ENCODE measurements at places on chromosomes 11 and 22.

DNA sequence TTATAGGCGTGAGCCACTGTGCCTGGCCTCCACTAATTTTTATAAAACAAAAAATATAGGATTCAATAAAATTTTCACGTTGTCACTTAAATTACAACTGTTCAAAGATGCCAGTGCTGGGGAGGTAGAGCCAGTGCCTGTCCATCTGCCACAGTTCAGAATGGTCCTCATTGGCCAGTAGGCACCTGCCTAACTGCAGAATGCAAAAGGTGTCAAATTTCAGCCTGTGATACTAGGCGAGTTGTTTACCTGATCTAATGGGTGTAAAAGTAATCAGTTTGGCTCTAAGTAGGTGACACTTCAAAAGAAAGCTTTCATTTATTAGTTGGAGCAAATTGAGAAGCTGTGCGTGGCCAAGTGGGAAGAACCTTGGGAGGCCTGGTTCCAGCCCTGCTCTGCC lies 2.4 kb downstream of the SMARCB1 start:
- DNase-seq: no peak

DNA sequence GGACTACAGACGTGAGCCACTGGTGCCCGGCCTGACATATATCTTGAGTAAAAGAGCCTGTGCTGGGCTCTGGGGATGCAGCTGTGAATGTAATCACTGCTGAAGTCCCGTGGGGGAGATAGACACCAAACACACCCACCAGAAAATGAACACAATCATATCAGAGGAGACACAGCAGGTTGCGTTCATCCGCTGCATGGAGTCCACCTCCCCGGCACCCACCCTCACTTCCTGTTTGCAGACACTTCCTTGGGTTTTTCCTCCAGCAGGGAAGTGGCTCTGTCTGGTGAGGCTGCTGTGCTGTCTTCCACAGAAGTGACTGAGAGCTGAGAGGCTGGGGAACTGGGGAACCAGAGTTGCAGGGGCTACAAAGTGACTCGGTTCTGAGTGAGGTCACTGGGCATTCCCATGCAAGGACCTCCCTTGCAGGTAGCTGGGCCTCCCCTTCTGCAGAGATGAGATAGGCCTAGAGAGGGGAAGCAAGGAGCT lies 7.2 kb downstream of the MICALL1 start:
- DNase-seq: no peak

DNA sequence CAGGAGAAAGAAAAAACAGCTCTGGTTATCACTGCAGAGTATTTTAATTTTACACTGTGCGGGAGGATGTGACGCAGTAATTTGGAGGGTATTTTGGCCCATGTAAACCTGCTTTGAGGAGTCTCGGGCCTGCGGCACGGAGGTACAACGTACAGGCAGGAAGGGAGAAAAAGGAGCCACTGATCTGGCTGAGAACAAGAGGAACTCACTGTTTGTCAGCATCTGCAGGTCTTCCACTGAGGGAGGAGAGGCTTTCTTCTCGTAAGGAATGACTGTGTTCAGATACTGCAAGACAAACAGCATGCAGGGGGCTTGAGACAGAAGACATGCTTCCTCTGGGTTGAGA lies 44.0 kb downstream of the FEZ1 start:
- no peak for DNase-seq

DNA sequence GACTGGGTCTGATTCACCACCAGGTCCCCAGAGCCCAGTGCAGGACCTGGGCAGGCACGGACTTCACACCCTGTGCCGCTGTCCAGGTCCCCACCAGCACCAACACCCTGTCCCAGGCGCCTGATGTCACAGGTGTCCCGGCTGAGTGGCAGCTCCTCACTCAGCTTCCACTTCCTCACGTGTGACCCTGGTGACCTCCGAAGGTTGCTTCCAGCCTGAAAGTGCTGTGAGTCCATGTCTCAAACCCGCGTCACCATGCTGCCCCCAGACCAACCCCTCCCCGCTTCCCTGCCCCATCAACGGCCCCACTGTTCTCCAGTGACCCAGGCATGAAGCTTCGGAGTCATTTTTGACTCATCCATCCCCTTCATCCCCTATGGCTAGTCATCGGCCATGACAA lies 25.7 kb upstream of the PICK1 start:
- no peak for DNase-seq

GRCh38 chr11:109197656-109198055 lies 224.3 kb upstream of the C11orf87 start:
- no peak for DNase-seq

DNA sequence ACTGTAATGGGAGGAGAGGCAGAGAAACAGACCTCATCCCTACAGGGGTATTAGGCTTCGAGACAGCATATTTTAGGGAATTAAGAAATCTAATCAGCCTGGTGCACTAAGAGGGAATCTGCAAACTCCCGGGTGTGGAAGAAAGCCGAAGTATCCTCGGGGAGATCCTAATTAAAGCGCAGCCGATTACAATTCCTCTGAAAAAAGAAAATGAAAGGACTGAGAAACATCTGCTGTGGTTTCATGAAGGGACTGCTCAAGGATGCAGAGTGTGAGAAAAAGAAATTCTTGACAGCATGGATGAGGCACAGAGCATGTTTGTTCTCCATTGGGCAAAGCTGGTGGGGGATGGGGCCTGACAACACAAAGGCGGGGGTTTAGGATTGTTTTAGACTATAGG lies 290.0 kb upstream of the LARGE1 start:
- no peak for DNase-seq

GRCh38 chr11:119368121-119369034 lies 13.1 kb downstream of the USP2 start:
- DNase-seq: no peak

DNA sequence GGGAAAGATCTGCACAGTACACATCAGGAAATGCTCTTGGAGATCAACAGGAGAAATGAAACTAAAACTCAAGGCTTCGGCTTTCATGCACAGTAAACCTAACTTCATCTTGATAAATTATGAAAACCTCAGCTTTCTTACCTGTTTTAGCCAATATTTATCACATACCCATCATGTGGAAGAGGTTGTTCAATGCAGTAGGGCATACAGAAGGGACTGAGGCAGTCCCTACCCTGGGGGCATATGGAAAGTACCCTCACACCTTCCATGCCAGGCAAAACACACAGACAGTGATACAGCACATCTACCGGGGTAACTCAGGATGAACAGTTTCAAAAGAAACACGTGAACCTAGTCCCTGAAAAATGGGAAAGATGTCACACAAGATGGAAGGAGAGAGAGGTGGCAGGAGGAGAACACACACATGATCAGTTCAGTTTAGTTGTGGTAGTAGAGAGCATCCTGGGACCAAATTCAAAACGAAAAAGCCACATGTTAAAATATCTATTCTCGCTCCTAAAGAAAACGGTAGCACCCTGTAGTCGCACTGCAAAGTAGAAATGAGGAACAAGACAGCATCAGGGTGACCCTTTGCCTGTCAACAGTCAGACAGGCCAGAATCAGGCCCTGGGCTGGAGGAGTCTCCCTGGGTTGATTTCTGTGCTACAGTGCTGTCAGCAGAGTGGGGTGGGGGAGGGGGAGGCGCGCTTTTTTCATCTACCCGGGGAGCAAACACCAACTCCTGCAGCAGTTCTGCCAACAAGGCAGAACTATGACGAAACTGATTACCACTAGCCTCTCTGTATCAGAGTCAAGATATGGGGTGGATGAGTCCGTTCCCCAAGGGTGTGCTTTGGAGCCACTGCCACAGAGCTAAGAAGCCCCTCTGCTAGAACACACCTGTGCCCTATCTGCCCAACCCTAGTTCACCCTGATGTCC lies 1.3 kb downstream of the HIRA start:
- peak; percentile 66 for DNase-seq

- no peak for DNase-seq
These were observed 89.0 kb downstream of the FEZ1 start for GRCh38 chr11:125407046-125407445.

All from activated CD4-positive, alpha-beta memory T cell treated with anti-CD3 and anti-CD28 coated beads, Interleukin-2, amount 10 ng/mL, durations not matched to agents 7 days and 5 days (primary cell).